ENCODE measurements at places on chromosomes 5 and 9. TPM values are rescaled to one million over a fixed set of nuclear protein-coding genes. Genes with fewer than 3 reads are reported as not detected.

DNA sequence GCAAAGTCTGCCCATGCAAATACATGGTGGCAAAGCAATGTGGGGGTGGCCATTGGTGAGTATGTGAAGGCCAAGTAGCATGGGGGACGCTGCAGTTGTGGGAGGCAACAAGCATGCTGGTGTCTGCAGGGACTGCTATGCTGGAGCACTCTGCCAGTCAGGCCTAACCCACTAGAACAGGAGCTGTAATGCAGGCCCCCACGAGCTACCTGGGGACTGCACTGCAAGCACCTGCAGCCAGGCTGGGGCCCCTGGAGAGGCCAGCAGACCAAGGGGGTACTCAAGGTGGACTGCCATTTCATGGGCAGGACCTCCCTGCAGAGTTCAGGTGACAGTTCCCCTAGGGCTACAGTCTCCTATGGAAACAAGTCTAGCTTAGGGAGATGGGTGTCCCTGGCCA lies 183.8 kb upstream of the PDE4D start:
- no peak for DNase-seq

The PCDHA6 gene
- total RNA-seq = 24.8 TPM

- no peak for DNase-seq
Measured at GRCh38 chr9:28853477-28853876, 1280.2 kb upstream of the C9orf72 start.

GRCh38 chr5:177606071-177607051 lies 6.4 kb downstream of the B4GALT7 start:
- DNase-seq = no peak

The KCNV2 gene
- not detected for total RNA-seq

GRCh38 chr5:163460562-163461171 lies at the start of gene HMMR:
HMMR (plus strand) TSS chr5:163460632; CDS start chr5:163460693, 61 bp downstream.
- DNase-seq = no peak

Measured in occipital lobe (tissue), 3 donors.